ENCODE measurements at places on chromosomes 7 and 10. TPM values are rescaled to one million over a fixed set of nuclear protein-coding genes. Genes with fewer than 3 reads are reported as not detected.

DNA sequence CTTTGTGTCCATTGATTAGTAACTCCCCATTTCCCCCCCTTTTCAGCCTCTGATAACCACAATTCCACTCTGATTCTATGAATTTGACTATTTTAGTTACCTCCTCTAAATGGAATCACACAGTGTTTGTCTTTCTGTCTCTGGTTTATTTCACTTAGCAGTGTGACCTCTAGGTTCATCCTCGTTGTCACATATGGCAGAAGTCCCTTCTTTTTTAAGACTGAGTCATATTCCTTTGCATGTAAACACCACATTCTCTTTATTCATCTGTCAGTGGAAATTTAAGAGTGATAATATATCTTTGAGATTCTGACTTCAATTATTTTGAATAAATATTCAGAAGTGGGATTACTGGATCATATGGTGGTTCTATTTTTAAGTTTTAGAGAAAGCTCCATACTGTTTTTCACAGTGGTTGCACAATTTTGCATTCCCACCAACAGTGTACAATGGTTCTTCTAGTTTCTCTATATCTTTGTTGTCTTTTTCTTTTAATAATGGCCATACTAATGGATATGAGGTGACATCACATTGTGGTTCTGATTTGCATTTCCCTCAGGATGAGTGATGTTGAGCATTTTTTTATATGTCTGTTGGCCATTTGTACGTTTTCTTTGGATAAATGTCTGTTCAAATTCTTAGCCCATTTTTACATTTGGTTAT is 126.1 kb upstream of the GRB10 start:
- H3K27ac ChIP-seq: no peak overlapping the region
- H3K36me3 ChIP-seq: no peaks in the 10 kb centered on the region
- no peak overlapping the region for H3K4me3 ChIP-seq
- H3K27me3 ChIP-seq: peaks cover 4% of the 10 kb centered on the region

Gene DDC
- total RNA-seq: not detected

GRCh38 chr7:11458736-11459483 is 373.1 kb downstream of the THSD7A start:
- peaks cover 5% of the 10 kb centered on the region for H3K4me1 ChIP-seq
- H3K36me3 ChIP-seq: no peaks in the 10 kb centered on the region
- no peaks in the 10 kb centered on the region for H3K27me3 ChIP-seq
- no peak overlapping the region for H3K4me3 ChIP-seq
- H3K27ac ChIP-seq: no peak overlapping the region

- H3K27ac ChIP-seq: peak within 1 kb of the TSS; percentile 51
- H3K4me1 ChIP-seq: peaks cover 8% of the 10 kb centered on the region
- DNase-seq: peak; percentile 65
- H3K27me3 ChIP-seq: no peaks in the 10 kb centered on the region
These were observed at the start of gene ETV1 for GRCh38 chr7:13989126-13989948. Gene ETV1 (minus strand): TSS chr7:13989666. CDS start chr7:13989052, 614 bp downstream.

DNA sequence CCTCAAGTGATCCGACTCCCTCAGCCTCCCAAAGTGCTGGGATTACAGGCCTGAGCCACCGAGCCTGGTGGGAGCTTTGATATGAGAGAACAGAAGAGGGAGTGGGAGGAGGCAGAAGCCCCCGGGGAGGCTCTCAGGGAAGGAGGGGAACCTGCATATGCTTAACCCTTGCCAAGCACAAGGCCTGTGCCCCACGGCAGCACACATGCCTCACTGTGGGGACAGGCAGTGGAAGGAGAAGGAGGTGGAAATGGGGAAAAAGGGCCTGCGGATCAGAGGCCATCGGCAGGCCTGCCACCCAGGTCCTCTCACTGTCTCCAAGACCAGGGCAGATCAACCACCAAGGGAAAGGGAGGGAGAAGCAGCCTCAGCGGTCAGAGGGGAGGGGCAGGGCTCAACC is 7.2 kb upstream of the GRID1 start:
- H3K4me1 ChIP-seq: no peaks in the 10 kb centered on the region
- no peak overlapping the region for H3K27ac ChIP-seq
- no peak for DNase-seq
- H3K4me3 ChIP-seq: no peak overlapping the region
- no peaks in the 10 kb centered on the region for H3K36me3 ChIP-seq

Gene UTF1
- total RNA-seq: not detected

DNA sequence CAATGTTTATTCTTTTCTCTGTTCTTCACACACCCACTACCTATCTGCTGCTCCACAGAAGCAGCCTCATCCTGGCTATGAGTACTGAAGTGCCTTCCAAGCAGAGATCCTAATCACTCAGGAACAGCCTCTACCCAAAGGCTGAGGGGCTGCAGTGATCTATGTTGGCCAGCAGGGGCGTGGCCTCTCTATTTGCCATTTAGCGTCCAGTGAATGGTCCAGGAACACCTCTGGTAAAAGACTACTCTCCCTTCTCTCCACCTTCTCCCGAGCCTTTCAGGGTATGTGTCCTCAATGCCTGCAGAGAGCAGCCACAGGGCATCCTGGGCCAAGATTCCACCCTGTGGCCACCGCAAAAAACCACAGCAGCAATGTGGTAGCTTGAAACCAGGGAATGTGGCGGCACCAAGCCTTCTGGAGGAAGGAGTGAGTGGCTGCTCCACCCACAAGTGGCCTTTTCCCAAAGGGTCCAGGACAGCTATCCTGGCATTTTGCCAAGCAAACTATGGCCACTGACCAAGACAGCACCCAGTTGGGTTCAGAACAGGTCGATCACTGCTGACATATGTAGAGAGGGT is 70.9 kb downstream of the SYPL1 start:
- H3K4me3 ChIP-seq: no peak overlapping the region
- peak; percentile 43 for DNase-seq
- H3K27me3 ChIP-seq: no peaks in the 10 kb centered on the region
- H3K36me3 ChIP-seq: no peaks in the 10 kb centered on the region

- DNase-seq: no peak
- peak overlapping the region; percentile 50 for H3K4me3 ChIP-seq
- peaks cover 31% of the 10 kb centered on the region for H3K27me3 ChIP-seq
These were observed 80.8 kb downstream of the ARHGAP22 start for GRCh38 chr10:48523820-48524758.

GRCh38 chr7:78437118-78437517 is 638.5 kb downstream of the PHTF2 start:
- H3K27ac ChIP-seq: no peak overlapping the region
- H3K4me1 ChIP-seq: no peaks in the 10 kb centered on the region
- no peak for DNase-seq
- 0 out of 2 replicates have a peak, but pooled peaks cover 5% of the 10 kb centered on the region for H3K27me3 ChIP-seq
- H3K36me3 ChIP-seq: no peaks in the 10 kb centered on the region
- no peak overlapping the region for H3K4me3 ChIP-seq

- no peaks in the 10 kb centered on the region for H3K36me3 ChIP-seq
These were observed 88.1 kb upstream of the KMT2C start for GRCh38 chr7:152523916-152524315.

DNA sequence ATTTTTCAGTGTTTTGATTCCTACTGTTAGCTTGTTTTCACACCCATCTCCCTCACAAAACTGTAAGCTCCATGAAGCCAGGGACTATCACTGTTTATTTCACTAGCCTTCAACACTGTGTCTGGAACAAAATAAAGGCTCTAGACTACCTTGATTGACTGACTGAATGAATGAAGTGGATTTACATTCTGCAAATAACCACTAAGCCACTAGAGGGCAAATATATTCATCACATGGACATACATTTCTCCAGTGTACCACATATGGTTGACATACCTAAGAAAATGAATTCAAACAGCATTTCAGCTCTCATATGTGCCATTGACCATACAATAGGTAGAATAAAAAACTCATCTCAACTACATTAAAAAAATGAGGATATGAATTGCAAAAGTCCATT is 185.9 kb downstream of the RAB11FIP2 start:
- no peaks in the 10 kb centered on the region for H3K36me3 ChIP-seq
- DNase-seq: peak; percentile 10
- peaks cover 15% of the 10 kb centered on the region for H3K27me3 ChIP-seq
- H3K4me3 ChIP-seq: no peak overlapping the region
- no peak overlapping the region for H3K27ac ChIP-seq

Gene TUBAL3
- total RNA-seq: not detected

GRCh38 chr10:121681997-121682687 is 83.9 kb upstream of the FGFR2 start:
- H3K36me3 ChIP-seq: no peaks in the 10 kb centered on the region
- peaks cover 9% of the 10 kb centered on the region for H3K27me3 ChIP-seq
- DNase-seq: no peak
- no peaks in the 10 kb centered on the region for H3K4me1 ChIP-seq

Gene LDB3
- total RNA-seq: 0.15 TPM

GRCh38 chr10:76251841-76252671 is 820.6 kb downstream of the LRMDA start:
- DNase-seq: no peak
- no peaks in the 10 kb centered on the region for H3K27me3 ChIP-seq
- H3K4me3 ChIP-seq: no peak overlapping the region
- no peak overlapping the region for H3K27ac ChIP-seq

DNA sequence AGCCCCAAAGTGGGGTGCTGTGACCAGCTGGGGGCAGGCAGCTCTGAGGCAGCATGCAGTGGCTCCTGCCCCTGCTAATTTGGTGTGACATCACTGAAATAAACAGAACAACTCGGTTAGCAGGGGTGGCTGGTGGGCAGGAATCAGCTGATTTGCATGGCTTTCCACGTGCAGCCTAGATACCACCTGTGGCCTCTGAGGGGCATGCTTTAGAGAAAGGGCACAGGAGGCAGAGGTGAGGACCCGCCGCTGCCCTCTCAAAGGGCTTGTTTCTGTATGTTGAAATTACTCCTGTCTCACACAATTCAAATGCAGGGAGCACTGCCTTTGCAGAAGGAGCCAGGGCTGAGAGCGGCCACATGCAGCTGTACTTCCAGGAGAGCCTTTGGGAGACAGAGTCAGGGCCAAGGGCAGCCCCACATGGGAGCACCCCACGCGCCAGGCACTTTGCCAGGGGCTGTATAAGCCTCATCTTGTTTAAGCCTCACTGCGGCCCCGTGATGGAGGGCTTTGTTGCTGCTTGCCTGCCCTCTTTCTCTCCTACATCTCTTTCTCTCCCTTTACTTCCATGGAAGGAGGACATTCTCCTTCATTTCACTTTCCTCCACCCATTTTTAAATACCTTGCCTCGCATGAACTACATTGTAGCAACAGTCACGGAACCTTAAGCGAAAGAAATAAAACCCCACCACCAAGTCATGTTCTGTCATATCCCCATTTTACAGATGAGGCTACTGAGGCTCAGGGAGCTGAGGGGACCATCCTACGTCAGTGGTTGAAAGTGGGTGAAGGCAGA is 137.7 kb downstream of the ZMIZ1 start:
- DNase-seq: no peak
- H3K4me1 ChIP-seq: no peaks in the 10 kb centered on the region
- H3K27ac ChIP-seq: no peak overlapping the region
- H3K27me3 ChIP-seq: no peaks in the 10 kb centered on the region

DNA sequence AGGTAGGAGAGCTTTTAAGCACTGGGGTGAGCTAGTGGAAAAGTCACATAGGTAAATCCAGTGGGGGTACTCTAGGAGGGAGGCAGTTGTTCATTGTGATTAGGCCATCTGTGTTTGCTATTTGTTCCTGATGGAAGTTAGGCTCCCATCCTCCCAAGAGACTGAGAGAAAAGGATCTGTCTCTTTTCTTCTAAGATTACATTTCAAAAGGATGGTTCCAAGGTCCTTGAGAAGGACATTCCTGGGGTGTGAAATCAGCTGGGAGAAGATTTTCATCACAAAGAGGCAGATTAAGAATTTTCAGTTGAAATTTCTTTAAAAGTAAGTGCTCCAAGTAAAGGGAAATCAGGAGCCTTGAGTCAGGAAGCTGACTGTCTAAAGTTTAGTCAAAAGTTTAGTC is 210.8 kb upstream of the CSTF2T start:
- no peaks in the 10 kb centered on the region for H3K4me1 ChIP-seq
- no peak overlapping the region for H3K4me3 ChIP-seq
- H3K27me3 ChIP-seq: no peaks in the 10 kb centered on the region

GRCh38 chr10:17836942-17837341 is 27.8 kb downstream of the MRC1 start:
- no peaks in the 10 kb centered on the region for H3K36me3 ChIP-seq
- H3K4me1 ChIP-seq: peaks cover 10% of the 10 kb centered on the region
- peak overlapping the region; percentile 69 for H3K27ac ChIP-seq
- no peaks in the 10 kb centered on the region for H3K27me3 ChIP-seq
- H3K4me3 ChIP-seq: peak overlapping the region; percentile 67

Gene GNG11
- total RNA-seq: 7.0 TPM

Gene FGFBP3
- 1.5 TPM for total RNA-seq

GRCh38 chr7:1065585-1066241 is 21.4 kb downstream of the GPR146 start:
- H3K4me1 ChIP-seq: peaks cover 9% of the 10 kb centered on the region
- H3K36me3 ChIP-seq: no peaks in the 10 kb centered on the region

DNA sequence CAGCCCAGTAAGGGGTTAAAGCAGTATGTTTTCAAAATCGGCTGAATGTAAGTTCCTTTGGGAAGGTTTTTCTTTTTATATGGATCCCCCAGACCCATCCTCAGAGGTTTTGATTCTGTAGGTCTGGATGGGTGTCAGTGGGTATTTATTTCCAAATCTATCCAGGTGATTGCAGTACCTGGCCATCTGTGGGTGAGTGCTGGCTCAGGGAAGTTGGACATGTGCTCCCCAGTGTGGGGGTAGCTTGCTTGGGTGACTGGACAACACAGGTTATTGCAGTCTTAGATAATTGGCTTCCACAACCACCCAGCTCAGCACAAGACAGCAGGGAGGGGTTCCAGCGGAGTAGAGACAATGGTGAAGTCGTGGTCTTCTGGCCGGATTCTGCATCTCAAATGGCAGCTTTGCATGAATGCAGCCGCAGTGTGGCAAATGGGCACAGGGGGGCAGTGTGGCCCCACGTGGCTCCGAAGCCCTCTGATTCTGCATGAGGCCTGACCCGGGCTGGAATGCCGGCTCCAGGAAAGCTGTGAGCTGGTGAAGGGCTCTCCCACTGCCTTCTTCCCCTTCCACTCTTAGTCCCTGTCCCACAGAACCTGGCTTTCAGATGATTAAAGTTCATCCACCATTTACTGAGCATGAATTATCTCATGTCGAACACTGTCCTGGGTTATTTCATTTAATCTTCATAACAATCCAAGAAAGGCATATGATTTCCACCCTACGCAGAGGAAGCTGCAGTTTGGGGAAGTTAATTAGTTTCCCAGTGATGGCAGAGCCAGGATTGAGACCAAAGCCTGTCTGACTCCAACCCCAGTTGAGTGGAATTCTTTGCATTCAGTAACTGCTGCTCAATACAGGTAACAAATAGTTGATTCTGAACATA is 64.5 kb upstream of the SYPL1 start:
- H3K27me3 ChIP-seq: no peaks in the 10 kb centered on the region
- H3K27ac ChIP-seq: no peak overlapping the region
- DNase-seq: peak; percentile 73
- no peaks in the 10 kb centered on the region for H3K36me3 ChIP-seq
- H3K4me1 ChIP-seq: peaks cover 6% of the 10 kb centered on the region

Gene ADIRF
- total RNA-seq: 14.8 TPM
